Stimulated activated CD8-positive, alpha-beta memory T cell treated with anti-CD3 and anti-CD28 coated beads, Interleukin-15, amount 100 ng/mL, for 48 hours (primary cell): ENCODE measurements at places on chromosomes 16 and 17.

GRCh38 chr16:55703003-55704001 lies 47.5 kb downstream of the SLC6A2 start:
- DNase-seq, result no peak

DNA sequence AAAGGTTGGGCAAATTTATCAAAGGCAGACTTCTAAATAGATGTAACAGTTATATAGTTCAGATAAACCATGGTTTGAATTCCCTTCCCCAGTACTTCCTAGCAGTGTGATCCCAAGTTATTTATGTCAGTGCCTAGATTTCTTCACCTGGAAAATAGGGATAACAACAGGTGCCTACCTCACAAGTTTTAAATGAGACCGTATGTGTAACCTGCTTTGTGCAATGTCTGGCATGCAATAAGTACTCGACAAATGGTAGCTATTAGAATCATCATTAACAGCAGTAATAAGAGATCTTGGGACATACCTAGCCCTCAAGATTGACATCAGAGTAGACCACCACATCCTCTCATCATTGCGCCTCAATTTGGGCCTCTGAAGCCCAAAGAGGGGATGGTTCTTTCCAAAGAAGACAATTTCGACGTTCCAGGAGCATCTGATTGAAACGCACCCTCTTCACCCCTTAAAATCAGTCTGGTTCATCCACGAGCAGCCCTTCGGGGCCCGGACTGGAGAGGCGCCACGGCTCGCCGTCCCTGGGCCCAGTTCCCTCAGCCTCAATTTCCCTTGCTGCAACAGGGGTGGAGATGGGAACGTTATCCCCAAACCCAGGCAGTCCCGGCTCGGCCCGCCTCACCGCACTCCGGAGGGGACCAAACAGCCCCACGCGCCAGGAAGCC lies 541 bp downstream of the ACACA start:
- no peak for DNase-seq

GRCh38 chr16:54957403-54958166 lies 26.9 kb downstream of the IRX5 start:
- no peak for DNase-seq

- no peak for DNase-seq
Measured at GRCh38 chr17:79002796-79003593, 6.6 kb downstream of the CANT1 start.

GRCh38 chr17:40533896-40534295 lies 31.4 kb downstream of the CCR7 start:
- DNase-seq, result no peak

- peak; percentile 64 for DNase-seq
Measured at GRCh38 chr16:30567160-30567990, 4.1 kb downstream of the ZNF688 start.
